ENCODE measurements at places on chromosomes 1 and 21. TPM values are rescaled to one million over a fixed set of nuclear protein-coding genes. Genes with fewer than 3 reads are reported as not detected.

GRCh38 chr1:95547005-95547404 lies 313.0 kb downstream of the RWDD3 start:
- no peak for DNase-seq

The CELF3 gene
- total RNA-seq: not detected

DNA sequence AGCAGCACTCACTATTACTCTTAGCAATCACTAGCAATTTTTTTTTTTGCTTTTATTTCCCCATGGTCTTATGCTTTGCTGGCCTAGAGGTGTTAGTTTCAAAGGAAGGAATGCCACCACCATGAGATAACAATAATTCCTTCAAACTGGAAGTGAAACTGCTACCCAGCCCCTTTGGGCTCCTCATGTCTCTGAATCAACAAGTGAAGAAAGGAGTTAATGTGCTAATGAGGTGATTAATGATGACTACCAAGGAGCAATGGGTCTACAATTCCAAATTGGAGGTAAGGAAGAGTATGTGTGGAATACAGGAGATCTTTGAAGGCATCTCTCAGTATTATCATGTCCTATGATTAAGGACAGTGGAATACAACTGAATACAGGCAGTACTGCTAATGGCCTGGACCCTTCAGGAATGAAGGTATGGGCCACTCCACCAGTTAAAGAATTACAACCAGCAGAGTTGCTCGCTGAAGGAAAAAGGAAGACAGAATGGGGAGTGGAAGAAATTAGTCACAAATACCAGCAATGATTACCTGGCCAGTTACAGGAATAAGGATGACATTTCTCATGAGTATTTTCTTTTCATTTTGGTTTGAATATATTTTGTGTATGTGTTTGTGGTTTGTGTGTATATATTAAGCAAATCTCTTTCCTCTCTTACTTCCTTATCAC lies 652.9 kb downstream of the ADGRL2 start:
- DNase-seq: no peak

DNA sequence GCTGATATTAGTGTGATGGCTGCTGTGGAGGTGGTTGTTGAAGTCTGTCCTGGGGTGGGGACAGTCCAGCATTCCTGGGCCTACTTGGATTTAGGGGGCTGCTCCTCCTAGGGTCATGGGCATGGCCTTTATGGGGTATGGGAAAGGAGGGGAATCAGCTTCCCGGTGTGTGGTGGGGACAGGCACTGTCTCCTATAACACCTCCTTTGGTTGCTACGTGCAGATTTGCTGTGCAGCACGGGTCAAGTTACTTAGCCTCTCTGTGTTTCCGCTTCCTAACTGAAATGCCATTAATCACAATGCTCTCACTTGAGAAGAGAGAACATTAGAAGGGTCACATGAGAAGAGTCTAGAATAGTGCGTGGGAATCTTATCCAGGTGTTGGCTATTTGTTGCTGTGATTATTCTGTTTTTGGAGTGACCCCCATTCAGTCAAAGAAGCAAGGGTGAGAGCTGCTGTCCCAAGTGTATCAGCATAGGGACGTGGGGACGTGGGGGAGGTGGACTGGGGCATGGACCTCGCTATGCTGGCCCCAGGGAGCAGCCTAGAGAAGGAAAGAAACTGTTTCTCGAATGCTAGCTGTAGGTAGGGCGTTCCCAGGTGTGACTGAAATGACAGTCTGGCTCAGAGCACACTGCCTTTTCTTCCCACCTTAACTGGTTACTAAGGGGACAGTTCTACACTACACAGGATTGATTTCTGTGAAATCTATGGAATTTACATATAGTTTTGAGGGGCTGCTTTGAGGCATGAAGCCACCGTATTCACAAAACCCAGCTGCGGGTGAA lies 19.9 kb downstream of the SOX13 start:
- DNase-seq: no peak

DNA sequence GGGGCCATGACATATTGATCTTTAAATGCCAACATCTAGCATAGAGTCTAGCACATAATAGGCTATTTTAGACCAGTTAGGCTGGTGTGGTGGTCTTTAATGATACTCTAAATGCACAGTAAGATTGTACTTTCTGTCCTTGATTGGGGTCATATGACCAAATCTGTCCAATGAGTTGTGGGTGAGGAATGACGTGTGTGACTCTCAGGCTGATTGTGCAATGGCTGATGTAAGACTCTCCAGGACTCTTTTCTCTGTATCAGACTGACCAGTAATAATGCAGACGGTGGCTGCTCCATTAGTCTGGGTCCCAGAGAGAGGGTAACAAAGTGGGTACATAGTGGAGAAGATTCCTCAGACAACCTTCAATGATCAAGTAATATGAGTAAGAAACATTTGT lies 541.6 kb upstream of the CAMK1G start:
- DNase-seq: no peak

DNA sequence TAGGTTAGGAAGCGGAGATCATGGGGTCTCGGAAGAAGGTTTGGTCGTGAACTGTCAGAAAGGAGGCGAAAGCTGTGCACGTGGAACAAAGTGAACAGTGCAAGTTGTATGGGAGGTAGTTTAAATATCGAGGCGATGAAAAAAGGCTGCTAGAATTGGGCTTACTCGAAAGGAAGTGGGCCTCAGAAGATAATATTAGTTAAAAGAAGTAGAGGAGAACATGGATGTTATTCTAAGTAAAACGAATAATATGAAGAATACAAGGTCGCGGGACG lies 571 bp downstream of the WDR3 start:
- DNase-seq: no peak

- no peak for DNase-seq
These were observed 81.0 kb downstream of the PAX7 start for GRCh38 chr1:18711536-18712251.

DNA sequence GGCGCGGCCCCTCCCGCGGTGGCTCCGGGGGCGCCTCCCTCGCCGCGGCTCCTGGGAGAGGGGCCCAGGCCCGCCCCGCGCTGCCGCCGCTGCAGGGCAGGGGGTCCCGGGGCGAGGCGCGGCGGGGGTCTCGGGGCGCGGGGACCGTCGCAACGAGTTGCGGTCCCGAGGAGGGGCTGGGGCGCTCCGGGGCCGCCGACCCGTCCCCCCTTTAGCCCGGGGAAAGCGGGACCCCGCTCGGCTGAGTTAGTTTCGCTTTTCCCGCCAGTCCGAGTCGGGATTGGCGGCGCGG lies 493 bp downstream of the SPSB1 start:
- no peak for DNase-seq

DNA sequence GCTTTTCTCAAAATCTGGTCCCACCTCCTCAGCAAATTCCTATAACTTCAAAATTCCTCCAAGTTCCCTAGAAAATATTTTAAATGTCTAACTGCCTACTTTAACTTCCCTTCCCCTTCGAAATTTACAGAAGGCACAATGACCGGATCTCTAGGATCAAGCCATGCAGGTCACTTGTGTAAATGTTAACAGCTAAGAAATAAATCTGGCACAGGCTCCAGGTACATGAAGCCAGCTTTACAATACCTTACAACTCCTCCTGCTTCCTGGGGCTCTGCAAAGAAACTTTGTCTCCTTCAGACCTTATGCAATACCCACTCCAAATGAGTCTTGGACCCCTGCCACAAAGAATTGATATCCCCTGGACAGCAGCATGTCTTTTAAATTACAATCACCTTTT lies 1164.2 kb downstream of the BRINP3 start:
- no peak for DNase-seq

The NGF gene
- not detected for total RNA-seq

DNA sequence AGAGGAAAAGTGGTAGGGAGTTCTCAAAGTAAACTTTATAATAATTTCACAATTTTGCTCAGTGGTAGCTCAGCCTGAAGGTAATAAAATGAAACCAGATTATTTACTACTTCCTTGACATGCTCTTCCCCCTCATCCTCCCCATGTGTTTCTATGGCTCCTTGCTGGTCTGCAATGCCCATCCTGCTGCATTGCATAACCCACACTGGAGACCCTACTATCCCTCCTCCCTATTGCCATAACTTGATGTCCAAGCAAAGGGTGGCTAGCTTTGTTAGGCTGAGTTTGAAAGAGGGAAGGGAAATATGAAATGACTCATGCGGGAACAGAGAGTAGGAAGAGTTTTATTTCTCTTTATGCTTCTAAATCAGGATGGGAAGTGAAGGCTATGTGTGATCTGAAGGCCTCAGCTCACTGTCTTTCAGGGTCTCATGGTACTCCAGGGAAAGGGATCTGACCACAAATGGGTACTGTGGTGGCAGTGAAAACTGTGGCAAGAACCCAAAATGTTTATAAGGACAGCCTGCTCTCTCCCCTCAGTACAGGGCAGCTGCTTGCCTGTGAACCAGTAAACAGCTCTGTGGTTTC lies 36.4 kb upstream of the HSD17B7 start:
- no peak for DNase-seq

- no peak for DNase-seq
These were observed 6.0 kb upstream of the KNCN start for GRCh38 chr1:46557403-46557802.

The SNX7 gene
- 0.28 TPM for total RNA-seq

- DNase-seq: no peak
These were observed 10.8 kb upstream of the PADI1 start for GRCh38 chr1:17194133-17194475.

- no peak for DNase-seq
These were observed 18.1 kb upstream of the PTPN14 start for GRCh38 chr1:214569357-214570004.

- no peak for DNase-seq
These were observed 235.0 kb upstream of the JUN start for GRCh38 chr1:59018860-59019259.

The HIVEP3 gene
- total RNA-seq: 17.9 TPM

DNA sequence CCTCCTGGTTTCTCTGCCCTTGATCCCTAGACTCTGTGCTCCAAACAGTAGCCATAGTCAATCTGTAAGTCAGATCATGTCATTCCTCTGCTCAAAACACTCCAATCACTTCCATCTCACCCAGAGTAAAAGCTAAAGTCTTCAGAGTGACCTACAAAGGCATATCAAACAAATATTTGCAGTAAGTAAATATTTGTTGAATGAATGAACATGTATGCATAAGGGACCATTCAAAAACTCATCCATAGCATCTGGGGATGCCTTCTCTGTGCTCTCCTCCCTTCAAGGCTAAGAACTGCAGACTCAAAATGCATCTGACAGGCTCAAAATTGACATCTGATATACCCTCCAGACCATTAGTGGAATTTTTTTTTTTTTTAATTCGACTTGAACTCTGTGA lies 18.1 kb upstream of the AK5 start:
- DNase-seq: no peak

- no peak for DNase-seq
These were observed 69.0 kb downstream of the KCND3 start for GRCh38 chr1:111920221-111921024.

GRCh38 chr1:228842094-228842775 lies 107.0 kb downstream of the RHOU start:
- DNase-seq: no peak

GRCh38 chr21:20522611-20523010 lies 475.6 kb upstream of the NCAM2 start:
- DNase-seq: no peak
